Activated naive CD8-positive, alpha-beta T cell treated with anti-CD3 and anti-CD28 coated beads for 36 hours (primary cell): ENCODE measurements at places on chromosomes 2 and 18. TPM values are rescaled to one million over a fixed set of nuclear protein-coding genes. Genes with fewer than 3 reads are reported as not detected.

- H3K27me3 ChIP-seq, result no peaks in the 10 kb centered on the region
- no peak overlapping the region for H3K27ac ChIP-seq
- H3K4me1 ChIP-seq, result peaks cover 10% of the 10 kb centered on the region
- DNase-seq, result no peak
- peaks cover 6% of the 10 kb centered on the region for H3K36me3 ChIP-seq
- H3K4me3 ChIP-seq, result no peak overlapping the region
These were observed 43.2 kb downstream of the ANKMY1 start for GRCh38 chr2:240514631-240515030.

Gene RTP5
- total RNA-seq, result 0.20 TPM

- H3K27me3 ChIP-seq, result no peaks in the 10 kb centered on the region
- H3K27ac ChIP-seq, result no peak overlapping the region
- H3K4me3 ChIP-seq, result no peak overlapping the region
- H3K36me3 ChIP-seq, result peaks cover 5% of the 10 kb centered on the region
- no peak for DNase-seq
These were observed 48.5 kb upstream of the ASPRV1 start for GRCh38 chr2:70009762-70010575.

DNA sequence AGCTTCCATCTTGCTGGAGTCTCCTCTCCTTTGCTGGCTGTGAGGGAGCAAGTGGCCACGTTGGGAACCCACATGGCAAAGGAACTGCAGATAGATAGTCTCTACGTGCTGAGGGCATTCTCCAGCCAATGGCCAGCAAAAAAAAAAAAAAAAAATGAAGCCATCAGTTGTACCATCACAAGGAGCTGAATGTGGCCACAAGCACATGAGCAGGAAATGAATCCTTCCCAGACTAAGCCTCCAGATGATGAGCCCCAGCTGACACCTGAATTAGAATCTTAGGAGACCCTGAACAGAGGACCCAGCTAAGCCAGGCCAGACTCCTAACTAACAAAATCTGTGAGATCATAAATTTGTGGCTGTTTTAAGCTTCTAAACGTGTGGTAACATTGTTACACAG, 57.9 kb downstream of the SPIRE1 start:
- no peak for DNase-seq
- no peak overlapping the region for H3K27ac ChIP-seq
- no peaks in the 10 kb centered on the region for H3K27me3 ChIP-seq
- H3K4me3 ChIP-seq, result no peak overlapping the region
- peaks cover 2% of the 10 kb centered on the region for H3K36me3 ChIP-seq
- H3K4me1 ChIP-seq, result peaks cover 29% of the 10 kb centered on the region

DNA sequence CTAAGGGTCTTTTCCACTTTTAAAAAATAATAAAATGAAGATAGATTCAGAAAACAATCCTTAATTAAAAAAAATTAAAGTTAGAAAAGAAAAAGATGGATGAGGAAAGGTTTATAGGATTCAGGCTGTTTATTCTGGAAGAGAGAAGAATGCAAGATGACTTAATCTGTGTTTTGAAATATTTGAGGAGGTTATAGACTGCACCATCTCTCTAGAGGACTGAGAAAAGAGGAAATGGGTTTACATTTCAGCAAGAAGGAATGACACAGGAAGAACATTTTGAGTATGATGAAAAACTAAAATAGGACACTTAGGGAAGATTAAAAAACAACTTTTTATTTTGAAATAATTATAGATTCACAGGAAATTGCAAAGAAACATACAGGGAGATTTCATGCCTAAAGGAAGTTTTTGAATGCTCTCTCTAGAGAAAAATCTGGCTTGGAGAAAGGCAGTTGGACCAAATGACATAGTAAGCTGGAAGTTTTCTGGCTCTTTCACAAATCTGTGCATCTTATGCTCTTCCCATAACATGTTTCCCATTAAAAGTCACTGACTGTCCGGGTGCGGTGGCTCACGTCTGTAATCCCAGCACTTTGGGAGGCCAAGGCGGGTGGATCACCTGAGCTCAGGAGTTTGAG, 75.0 kb downstream of the CERS6 start:
- no peak for DNase-seq
- peaks cover 24% of the 10 kb centered on the region for H3K36me3 ChIP-seq
- no peak overlapping the region for H3K27ac ChIP-seq
- peaks cover 41% of the 10 kb centered on the region for H3K4me1 ChIP-seq

DNA sequence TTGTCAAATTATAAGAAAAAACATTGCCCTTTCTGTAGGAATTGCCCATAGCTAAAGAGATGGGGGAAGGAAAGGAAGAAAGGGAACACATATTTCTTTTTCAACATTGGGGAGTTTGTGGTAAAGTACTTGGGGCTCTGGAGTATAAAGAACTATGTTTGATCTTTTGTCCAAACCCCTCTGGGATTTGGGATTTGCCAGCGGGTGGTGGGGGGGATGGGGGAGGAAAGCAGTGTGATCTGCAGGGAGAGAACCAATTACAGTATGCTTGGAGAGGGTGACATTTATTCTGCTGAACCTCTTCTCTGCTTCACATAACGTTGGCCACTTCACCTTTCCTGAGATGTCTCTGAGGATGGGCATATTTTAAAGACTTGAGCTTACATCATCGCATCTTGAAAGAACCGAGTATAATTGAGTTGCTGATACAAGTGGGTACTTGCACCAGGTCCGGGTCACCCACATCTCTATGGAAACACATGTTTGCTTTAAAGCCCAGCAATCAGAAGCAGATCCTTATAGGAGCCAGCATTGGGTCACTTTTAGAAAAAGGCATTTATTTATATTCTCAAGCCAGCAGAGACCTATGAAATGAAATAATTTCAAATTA, 73.1 kb downstream of the SPATS2L start:
- H3K27me3 ChIP-seq, result no peaks in the 10 kb centered on the region
- H3K36me3 ChIP-seq, result no peaks in the 10 kb centered on the region
- H3K27ac ChIP-seq, result no peak overlapping the region
- no peak for DNase-seq
- H3K4me1 ChIP-seq, result peaks cover 53% of the 10 kb centered on the region

Gene IGFBP5
- not detected for total RNA-seq

DNA sequence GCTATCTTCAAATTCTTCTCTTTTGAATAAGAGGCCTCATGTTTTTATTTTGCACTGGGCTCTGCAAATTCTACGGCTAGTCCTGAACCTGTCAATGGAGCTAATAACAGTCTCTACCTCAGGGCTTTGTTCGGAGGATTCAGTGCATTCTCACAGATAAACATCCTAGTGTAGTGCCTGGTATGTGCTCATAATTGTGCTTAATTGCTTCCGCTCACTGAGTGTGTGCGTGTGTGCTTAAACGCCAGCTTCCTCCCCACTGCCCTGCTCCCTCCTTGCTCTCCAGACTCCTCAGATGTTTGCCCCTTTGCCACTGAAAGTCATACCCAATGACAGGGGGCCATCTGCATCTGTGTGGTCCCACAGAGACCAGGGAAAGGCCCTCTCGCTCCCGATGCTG, 6.7 kb downstream of the GYPC start:
- peak overlapping the region; percentile 66 for H3K4me3 ChIP-seq
- H3K4me1 ChIP-seq, result peaks cover 90% of the 10 kb centered on the region
- peaks cover 72% of the 10 kb centered on the region for H3K36me3 ChIP-seq
- no peak for DNase-seq

- H3K27me3 ChIP-seq, result peaks cover 4% of the 10 kb centered on the region
- no peak overlapping the region for H3K27ac ChIP-seq
- no peaks in the 10 kb centered on the region for H3K36me3 ChIP-seq
- DNase-seq, result no peak
- H3K4me1 ChIP-seq, result no peaks in the 10 kb centered on the region
- H3K4me3 ChIP-seq, result no peak overlapping the region
These were observed 63.7 kb upstream of the LHCGR start for GRCh38 chr2:48819206-48819735.

Gene SULT1C4
- total RNA-seq, result not detected

Gene CABLES1
- total RNA-seq, result 11.8 TPM

GRCh38 chr2:172782506-172783164, 47.0 kb downstream of the RAPGEF4 start:
- H3K36me3 ChIP-seq, result no peaks in the 10 kb centered on the region
- no peaks in the 10 kb centered on the region for H3K4me1 ChIP-seq
- peaks cover 12% of the 10 kb centered on the region for H3K27me3 ChIP-seq
- no peak for DNase-seq

DNA sequence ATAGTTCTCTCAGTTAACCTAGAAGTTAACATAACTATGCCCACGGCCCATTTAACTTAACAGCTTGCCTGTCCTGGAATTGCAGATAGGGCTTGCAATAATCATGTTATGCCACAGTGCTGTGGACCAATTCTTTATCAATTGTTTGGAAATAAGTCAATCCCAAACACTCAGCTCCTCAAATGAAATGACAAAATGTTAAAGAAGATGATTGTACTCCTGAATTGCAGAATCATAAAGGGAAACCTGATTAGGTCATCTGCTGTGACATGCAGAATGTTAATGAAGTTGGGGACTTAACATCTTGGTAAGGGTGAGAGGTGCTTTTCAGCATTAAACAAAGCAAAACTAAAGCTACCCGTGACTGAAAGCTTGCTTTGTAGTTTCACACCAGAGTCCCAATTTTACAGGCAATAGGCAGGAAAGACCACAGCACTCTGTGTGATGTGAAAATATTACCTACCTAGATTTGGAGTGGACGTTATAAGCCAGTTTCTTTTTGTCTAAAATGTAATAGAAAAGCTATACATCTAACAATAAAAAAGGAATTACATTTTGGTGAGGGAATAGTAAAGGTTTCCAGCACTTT, 364.0 kb downstream of the GPD2 start:
- no peak for DNase-seq
- no peak overlapping the region for H3K4me3 ChIP-seq
- H3K4me1 ChIP-seq, result no peaks in the 10 kb centered on the region
- H3K27me3 ChIP-seq, result peaks cover 9% of the 10 kb centered on the region
- H3K36me3 ChIP-seq, result no peaks in the 10 kb centered on the region
- no peak overlapping the region for H3K27ac ChIP-seq

- no peaks in the 10 kb centered on the region for H3K4me1 ChIP-seq
- no peak for DNase-seq
- H3K4me3 ChIP-seq, result no peak overlapping the region
- no peak overlapping the region for H3K27ac ChIP-seq
- H3K36me3 ChIP-seq, result no peaks in the 10 kb centered on the region
- H3K27me3 ChIP-seq, result no peaks in the 10 kb centered on the region
These were observed 774.1 kb downstream of the METTL4 start for GRCh38 chr18:1797235-1797634.

DNA sequence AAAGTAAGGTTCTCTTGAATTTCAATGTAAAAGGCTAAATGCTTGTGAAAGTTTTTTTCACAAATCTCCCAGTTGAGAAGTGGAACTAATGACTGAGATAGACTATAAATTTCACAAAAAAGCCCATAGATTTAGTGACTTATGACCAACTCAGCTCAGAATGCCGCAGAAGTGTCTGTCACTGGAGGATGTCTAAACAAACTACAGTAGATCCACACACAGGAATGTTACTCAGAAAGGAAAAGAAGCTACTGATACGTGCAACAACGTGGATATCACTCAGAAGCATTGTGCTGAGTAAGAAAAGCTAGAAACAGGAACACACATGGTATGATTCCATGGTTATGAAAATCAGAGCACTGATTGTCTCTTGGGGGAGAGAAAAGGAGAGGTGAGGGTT, 151.9 kb downstream of the DOCK10 start:
- no peak overlapping the region for H3K4me3 ChIP-seq
- no peaks in the 10 kb centered on the region for H3K27me3 ChIP-seq
- peaks cover 68% of the 10 kb centered on the region for H3K4me1 ChIP-seq
- H3K36me3 ChIP-seq, result peaks cover 70% of the 10 kb centered on the region

Gene PAX8
- total RNA-seq, result 2.3 TPM

GRCh38 chr2:18899725-18900124, 310.4 kb upstream of the NT5C1B start:
- H3K4me1 ChIP-seq, result no peaks in the 10 kb centered on the region
- no peak for DNase-seq

Gene SFT2D3
- total RNA-seq, result 3.9 TPM

GRCh38 chr2:144325086-144325485, 194.8 kb downstream of the ZEB2 start:
- peak overlapping the region; percentile 63 for H3K4me3 ChIP-seq
- peaks cover 53% of the 10 kb centered on the region for H3K36me3 ChIP-seq
- peaks cover 81% of the 10 kb centered on the region for H3K4me1 ChIP-seq
- DNase-seq, result peak; percentile 65
- no peaks in the 10 kb centered on the region for H3K27me3 ChIP-seq

Gene SETBP1
- total RNA-seq, result 3.9 TPM

DNA sequence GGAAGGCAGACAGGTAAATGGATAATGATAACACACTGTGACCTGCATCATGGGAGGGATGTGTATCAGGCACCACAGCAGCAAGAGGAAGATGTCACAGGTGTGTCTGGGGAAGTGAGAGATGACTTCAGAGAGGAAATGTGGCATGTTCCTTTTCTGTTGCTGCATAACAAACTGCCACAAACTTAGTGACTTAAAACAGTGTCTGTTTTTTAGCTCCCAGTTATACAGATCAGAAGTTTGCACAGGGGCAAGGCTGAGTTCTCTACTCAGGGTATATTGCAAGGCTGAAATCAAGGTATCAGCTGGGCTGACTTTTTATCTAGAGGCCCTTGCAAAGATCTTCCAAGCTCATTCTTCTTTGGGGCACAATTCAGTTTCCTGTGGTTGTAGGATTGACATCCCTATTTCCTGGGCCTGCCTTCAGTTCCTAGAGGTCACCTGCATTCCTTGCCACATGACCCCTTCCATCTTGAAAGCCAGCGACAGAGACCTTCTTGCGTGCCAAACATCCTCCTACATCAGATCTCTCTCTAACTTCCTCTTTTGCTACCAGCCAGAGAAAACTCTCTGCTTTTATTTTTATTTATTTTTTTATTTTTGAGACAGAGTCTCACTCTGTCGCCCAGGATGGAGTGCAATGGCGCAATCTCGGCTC, 2.1 kb upstream of the MAP3K2 start:
- H3K27me3 ChIP-seq, result no peaks in the 10 kb centered on the region
- H3K4me3 ChIP-seq, result peak overlapping the region; percentile 45
- peaks cover 52% of the 10 kb centered on the region for H3K4me1 ChIP-seq

GRCh38 chr2:137231628-137232027, 466.3 kb downstream of the THSD7B start:
- no peaks in the 10 kb centered on the region for H3K27me3 ChIP-seq
- H3K4me3 ChIP-seq, result no peak overlapping the region
- H3K4me1 ChIP-seq, result no peaks in the 10 kb centered on the region
- DNase-seq, result no peak
- H3K27ac ChIP-seq, result no peak overlapping the region

Gene ATP6V1B1
- total RNA-seq, result not detected

DNA sequence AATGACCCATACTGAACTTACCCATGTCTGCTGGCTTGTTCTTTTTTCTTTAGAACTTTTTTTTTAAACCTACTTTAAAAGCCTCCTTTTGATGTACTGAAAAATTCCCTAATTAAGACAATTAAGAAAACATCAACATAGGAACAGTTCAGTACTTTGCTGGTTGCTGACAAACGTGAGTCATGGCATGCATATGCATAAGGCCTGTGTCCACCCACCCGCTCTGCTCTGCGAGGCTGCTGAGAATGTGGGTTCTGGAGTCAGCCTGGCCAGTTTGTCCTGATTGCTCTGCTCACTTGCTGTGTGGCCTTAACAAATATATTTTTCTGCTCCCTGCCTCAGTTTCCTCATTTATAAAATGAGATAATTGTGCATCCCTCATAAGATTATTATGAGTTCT, 27.3 kb downstream of the LAMA3 start:
- no peak overlapping the region for H3K27ac ChIP-seq
- no peaks in the 10 kb centered on the region for H3K27me3 ChIP-seq
- no peak overlapping the region for H3K4me3 ChIP-seq
- H3K4me1 ChIP-seq, result peaks cover 10% of the 10 kb centered on the region
- no peaks in the 10 kb centered on the region for H3K36me3 ChIP-seq
